ENCODE measurements at places on chromosomes 5 and 9.
A peak's percentile ranks its signal among the peaks of the same experiment; 100 is the strongest.

- DNase-seq = no peak
Observed at GRCh38 chr9:134396258-134396742, 70.0 kb downstream of the RXRA start.

GRCh38 chr9:87543251-87543650 is 45.6 kb downstream of the DAPK1 start:
- DNase-seq = no peak

DNA sequence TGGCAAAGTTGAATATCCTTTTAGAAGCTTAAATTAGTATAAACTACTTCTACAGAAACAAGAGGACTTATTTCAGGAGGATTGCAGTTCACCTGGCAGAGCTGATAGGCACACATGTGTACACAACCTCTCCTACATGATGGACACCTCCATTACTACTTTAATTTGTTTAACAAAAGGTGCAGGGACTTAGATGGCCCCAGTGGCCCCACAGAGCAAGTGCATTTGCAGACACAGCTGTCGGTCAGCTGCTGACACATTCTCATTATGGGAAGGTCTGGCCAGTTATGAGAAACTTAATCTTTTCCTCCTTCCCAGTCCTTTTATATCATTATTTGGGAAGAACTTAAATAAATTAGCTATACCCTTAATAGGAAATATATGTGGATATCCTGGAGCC is 28.3 kb downstream of the TDRD7 start:
- no peak for DNase-seq

DNA sequence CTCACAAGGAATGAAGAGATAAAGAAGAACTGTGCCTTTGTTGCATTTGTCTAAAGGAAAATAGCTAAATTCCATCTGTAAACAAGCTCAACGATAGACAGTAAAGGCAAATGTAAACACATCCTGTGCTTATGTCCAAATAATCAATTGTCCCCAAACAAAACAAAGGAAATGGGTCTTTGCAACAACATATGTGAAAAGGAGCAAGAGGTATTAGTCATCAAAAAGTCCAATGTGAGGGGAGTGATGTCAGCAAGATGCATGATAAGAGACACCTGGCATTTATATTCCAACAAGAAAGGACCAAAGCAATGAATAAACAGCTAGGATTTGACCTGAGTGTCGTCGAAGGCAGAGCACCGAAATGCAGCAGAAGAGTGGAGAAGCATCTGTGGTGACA is 209.1 kb downstream of the ASTN2 start:
- no peak for DNase-seq

DNA sequence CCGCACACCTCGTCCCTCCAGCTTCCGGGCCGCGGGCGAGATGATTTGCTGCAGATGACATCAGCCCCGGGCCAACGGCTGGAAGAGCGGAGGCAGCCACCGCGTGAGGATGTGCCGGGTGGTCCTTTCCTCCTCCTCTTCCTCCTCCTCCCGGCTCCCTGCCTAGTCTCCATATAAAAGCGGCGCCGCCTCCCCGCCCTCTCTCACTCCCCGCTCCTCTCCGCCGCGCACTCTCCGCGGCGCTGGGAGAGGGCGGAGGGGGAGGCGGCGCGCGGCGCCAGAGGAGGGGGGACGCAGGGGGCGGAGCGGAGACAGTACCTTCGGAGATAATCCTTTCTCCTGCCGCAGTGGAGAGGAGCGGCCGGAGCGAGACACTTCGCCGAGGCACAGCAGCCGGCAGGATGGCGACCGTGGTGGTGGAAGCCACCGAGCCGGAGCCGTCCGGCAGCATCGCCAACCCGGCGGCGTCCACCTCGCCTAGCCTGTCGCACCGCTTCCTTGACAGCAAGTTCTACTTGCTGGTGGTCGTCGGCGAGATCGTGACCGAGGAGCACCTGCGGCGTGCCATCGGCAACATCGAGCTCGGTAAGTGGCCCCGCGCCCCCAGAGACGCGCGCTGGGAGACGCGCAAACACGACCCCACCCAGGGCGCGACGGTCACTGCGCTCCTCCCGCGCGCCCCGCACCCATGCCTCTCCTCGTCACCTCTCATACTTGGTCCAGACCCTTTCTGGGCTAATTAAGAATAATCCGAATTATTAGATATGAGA is at the start of gene MAP1B:
Gene MAP1B (plus strand): TSS at position 345 of the 770 bp plus-strand sequence. CDS start 57 bp downstream, at position 402.
- DNase-seq = no peak

DNA sequence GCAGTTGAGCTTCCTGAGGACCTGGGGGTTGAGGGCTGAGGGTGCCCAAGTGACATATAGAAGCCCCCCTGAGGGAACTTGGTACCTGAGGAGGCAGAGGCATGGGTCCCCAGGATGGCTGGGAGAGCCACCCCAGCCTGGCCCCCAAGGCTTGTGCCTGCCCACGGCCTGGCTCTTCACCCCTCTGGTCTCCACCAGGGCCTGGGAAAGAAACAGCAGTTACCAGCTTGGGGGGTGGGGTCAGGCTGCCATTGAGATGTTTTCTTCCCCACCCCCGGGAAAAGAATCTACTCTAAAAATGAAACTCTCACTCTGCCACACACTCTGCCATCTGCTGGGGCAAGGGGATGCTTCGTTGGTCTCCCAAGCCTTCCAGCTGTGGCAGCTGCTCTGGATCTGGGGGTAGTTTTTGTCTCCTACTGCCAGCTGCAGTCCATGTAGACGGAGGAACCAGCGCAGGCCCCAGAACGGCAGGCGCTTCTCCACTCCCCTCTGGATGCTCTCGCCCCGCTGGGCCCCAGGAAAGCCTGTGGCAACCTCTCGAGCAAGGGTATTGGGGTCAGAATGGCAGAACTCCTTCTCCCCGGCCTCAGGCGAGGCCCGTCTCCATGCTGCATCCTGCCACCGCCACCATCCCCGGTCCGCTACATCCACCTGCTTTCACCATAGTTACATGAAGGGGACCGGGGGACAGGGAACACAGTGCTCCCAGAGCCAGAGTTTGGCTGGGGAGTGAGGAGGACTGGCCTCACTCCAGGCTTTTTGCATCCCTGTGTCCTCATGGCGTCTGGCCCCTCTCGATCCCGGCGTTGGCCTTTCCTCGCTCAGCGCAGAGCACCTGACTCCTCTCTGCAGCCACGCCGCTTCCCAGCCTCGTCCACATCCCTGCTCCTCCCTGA is 123.5 kb downstream of the DAB2IP start:
- DNase-seq = no peak

DNA sequence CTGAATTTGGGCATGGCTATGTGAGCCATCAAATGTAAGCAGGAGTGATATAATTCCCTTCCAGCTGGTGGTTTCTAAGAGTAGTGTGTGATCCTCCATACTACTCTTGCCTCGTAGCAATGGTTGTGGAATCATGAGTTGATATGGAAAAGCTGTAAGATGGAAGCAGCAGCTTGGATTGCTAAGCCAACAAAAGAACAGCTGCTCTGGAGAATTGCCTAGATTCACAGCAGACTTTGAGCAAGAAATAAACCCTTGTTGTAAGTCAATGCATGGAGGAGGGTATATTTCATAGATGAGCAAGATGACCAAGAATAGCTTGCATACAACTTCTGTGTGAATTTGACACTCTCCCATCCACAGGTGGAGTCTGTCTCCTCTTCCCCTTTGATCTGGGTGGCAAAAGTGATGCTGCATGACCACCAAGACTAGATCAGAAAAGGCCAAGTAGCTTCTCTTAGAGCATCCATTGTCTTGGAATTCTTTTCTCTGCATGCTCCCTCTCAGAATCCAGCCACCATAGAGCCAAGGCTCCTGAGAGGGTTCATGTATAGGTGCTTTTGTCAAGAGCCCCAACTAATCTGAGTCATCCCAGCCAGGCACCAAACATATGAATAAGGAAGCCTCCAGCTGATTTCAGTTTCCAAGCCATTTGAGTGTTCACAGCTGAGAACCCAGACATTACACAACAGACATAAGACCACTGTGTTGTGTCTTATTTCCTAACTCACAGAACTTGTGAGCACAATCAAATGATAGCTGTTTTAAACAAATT is 79.0 kb downstream of the PRLR start:
- DNase-seq = no peak

DNA sequence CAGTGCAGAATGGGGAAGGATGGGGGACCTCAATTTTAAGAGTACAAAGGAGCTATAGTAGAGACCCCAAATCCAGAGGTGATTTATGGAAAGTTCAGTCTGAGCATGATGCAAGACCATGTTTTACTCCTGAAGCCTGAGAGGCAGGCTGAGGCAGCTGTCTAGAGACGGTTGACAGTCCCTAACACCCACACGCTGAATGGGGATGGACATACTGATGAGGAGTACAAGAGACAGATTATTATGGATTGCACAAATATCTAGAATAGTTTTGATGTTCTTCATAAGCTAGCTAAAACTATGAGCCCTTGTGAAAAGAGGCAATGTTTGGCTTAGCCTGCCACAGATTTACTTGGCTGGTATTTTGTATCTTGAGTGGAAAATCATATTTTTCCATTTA is 64.5 kb downstream of the PRR16 start:
- DNase-seq = no peak

- no peak for DNase-seq
Observed at GRCh38 chr5:159533197-159533596, 202.9 kb upstream of the IL12B start.

GRCh38 chr5:132777209-132778069 is at the start of gene SEPTIN8:
Gene SEPTIN8, minus strand, starts transcription at chr5:132777239. Its CDS starts 102 bp downstream, at chr5:132777137.
- peak; percentile 19 for DNase-seq

- DNase-seq = no peak
Observed at GRCh38 chr5:65861830-65862241, 64.5 kb upstream of the ERBIN start.

DNA sequence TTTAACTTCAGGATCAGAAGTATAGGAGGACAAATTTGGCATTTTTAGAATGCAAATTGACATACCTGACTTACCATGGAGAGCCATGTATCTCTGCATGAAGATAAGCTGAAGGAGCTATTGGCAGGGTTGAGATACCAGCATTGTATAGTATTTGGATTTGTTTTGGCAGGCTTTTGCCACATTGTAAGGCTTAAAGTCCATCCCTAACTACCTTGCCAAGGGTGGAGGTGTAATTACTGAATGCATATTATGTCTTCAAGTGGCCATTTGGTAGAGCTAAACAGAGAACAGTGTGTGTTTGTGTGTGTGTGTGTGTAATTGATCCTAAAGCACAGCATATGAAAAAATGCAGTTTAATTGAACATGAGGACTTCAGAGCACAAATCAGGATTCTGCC is 324.7 kb downstream of the FAM170A start:
- DNase-seq = no peak

- no peak for DNase-seq
Observed at GRCh38 chr9:126347911-126348760, 21.5 kb downstream of the MVB12B start.

- DNase-seq = no peak
Observed at GRCh38 chr5:132000241-132000490, 11.3 kb downstream of the ACSL6 start.

- DNase-seq = no peak
Observed at GRCh38 chr9:92968081-92968480, 20.8 kb downstream of the FGD3 start.

- DNase-seq = no peak
Observed at GRCh38 chr9:104765138-104765537, 1.2 kb downstream of the NIPSNAP3B start.

GRCh38 chr9:107705521-107705920 is 216.0 kb upstream of the KLF4 start:
- DNase-seq = no peak

- peak; percentile 17 for DNase-seq
Observed at GRCh38 chr9:84261070-84261746, 79.3 kb downstream of the SLC28A3 start.

- DNase-seq = no peak
Observed at GRCh38 chr5:53936481-53937352, 373.7 kb downstream of the ARL15 start.

- DNase-seq = no peak
Observed at GRCh38 chr5:38166832-38167231, 91.5 kb upstream of the EGFLAM start.

DNA sequence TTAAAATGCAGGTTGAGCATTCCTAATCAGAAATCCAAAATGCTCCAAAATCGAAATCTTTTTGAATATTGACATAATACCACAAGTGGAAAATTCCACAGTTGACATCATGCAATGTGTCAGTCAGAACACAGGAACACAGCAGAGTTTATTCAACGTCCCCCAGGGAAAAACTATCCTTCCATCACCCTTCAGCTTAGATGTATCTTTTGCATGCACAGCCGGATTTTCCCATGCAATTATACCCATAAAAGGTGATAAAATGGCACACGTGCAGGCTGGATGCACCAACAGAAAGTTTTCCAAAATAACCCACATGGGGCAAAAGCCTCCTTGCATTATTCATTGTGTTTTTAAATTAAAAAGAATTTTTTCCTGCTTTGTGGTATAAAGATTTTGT is 71.2 kb downstream of the RAB24 start:
- DNase-seq = no peak

DNA sequence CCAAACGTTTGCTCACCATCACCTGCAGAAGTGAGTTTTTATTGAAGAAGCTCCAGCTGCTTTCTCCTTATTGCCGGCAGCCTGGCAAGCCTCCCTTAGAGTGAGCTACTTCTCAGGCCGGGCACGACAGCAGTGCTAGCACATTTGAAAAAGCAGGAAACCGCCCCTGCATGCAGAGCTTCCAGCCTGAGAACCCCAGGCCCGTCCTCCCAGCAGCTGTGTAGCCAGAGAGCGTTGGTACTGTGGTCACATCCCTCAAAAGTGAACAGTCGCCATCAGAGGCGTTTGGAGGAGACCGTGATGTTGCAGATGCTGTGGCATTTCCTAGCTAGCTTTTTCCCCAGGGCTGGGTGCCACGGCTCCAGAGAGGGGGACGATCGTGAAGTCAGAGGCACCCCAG is 23.5 kb downstream of the SLC25A25 start:
- DNase-seq = no peak

GRCh38 chr9:30362373-30362772 is 2022.1 kb upstream of the ACO1 start:
- no peak for DNase-seq

GRCh38 chr9:7976167-7976755 is 176.7 kb upstream of the DMAC1 start:
- DNase-seq = peak; percentile 24

DNA sequence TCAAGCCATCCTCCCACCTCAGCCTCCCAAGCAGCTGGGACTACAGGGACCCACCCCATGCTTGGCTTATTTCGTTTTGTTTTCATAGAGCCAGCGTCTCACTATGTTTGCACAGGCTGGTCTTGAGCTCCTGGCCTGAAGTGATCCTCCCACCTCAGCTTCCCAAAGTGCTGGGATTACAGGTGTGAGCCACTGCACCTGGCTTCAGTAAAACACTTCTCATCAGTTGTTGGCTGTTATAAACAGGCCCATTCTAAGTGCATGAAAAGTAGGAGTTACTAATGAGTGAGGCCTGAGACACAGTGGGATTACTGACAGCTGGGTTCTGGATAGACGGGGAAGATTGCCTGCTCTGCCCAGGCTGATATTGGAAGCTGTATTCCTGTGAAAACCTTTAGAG is 3.5 kb downstream of the CRB2 start:
- no peak for DNase-seq

DNA sequence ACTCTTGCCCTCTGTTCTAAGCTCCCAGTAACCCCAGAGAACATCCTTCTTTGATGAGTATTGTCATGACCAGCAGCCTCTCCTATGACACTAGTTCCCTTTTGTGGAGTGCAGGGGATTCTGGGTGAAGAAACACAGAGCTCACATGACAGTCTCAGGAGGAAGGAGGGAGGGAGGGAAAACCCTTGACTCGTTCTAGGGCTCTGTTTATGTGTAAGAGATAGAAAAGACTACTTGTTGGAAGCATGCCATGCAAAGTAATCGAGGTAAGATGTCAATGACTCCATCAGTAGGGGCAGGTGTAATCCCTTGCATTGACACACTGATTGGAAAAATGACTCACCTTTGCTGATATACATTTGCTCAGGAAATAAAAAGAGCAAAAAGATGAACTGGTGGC is 190.2 kb upstream of the ELL2 start:
- no peak for DNase-seq

All from stimulated activated CD4-positive, alpha-beta T cell treated with anti-CD3 and anti-CD28 coated beads, Interleukin-1b, Interleukin-23, amount 100 ng/mL, for 24 hours (primary cell).